ENCODE measurements at places on chromosomes 6 and 20.

GRCh38 chr20:51695574-51696303 is 72.5 kb downstream of the ATP9A start:
- DNase-seq: peak; percentile 39

GRCh38 chr6:166664135-166664534 is 37.1 kb upstream of the RPS6KA2 start:
- no peak for DNase-seq

DNA sequence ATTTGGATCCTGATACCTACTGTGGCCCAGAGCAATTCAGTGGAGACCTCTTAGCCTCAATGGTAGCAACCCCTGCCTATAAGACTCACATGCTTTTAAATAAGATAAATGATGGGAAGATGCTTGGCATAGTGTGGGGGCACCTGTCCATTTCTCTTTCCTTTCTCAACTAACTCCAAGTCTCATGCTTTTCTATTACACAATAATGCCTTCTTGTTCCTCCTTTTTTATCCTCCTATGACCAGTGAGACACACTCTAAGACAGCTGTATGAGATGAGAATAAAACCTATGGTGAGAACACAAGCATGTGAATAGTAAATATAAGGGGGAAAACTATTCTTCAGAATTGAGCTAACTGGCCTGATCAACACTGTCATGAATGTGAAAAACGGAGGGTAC is 147.0 kb upstream of the STXBP5 start:
- no peak for DNase-seq

DNA sequence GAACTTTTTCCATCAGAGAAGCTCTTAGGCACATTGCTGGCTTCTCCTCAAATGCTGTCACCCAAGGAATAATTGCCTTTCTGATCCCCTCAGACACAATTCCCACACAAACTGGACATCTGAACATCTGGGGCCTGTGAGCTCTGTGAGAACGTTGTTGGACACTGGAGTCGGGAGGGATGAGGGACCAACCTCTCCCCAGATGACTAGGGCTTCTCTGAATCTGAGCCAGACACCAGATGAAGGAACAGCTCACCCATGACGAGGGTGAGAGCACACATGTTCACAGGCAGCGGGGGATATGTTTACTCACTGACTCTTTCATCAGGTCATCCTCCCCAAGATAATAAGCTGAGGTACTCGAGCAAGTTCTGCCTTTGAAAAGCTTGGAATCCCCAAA is 283.9 kb upstream of the SUPT3H start:
- DNase-seq: no peak

DNA sequence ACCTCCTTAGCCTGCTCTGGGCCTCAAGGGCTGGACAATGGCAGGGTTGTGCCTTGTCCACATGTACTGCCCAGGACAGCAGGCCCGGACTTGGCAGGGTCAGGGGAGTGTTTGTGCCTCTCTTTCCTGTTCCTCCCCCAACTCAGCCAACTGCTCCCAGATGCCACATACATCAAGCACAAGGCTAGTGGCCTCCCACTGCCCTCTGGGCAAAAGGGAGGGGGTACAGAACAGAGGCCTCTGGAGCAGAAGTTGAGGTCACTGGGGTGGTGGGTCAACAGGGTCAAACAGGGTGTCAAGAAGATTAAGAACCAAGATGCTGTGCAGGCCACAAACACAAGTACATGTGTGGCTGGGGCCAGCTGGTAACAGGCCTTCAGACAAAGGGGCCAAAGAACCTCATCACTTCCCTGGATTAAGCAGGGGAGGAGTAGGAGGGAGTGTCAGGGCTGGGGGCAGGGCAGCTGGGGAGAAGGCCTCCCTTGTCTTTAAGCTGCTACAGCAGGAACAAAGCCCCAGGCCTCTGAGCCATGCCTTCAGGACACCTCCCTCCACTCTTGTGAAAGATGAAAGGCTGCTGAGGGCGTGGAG is 36.0 kb downstream of the KCNK5 start:
- no peak for DNase-seq
